ENCODE measurements at places on chromosomes 16 and 17. TPM values are rescaled to one million over a fixed set of nuclear protein-coding genes. Genes with fewer than 3 reads are reported as not detected.

The GFAP gene
- not detected for total RNA-seq

The CLEC19A gene
- not detected for total RNA-seq

DNA sequence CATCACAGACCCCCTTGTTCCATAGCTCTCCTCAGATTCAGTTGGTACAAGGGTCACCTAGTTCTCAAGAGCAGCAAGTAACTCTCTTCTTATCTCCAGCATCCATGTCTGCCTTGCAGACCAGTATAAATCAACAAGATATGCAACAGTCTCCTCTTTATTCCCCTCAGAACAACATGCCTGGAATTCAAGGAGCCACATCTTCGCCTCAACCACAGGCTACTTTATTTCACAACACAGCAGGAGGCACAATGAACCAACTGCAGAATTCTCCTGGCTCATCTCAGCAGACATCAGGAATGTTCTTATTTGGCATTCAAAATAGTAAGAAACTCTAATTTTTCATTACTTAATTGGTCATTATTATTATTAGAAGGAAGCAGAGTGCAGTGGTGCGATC, 32.4 kb downstream of the NQO1 start:
- no peak for DNase-seq

GRCh38 chr17:36856222-36856621, 81.1 kb upstream of the LHX1 start:
- DNase-seq = no peak

- DNase-seq = no peak
Measured at GRCh38 chr16:73057291-73058210, 9.6 kb upstream of the ZFHX3 start.

All from esophagus muscularis mucosa (tissue), 4 donors.